ENCODE measurements at places on chromosomes 5 and 9.

- DNase-seq: no peak
These were observed 90.1 kb downstream of the ARHGAP26 start for GRCh38 chr5:142860270-142860669.

- peak; percentile 53 for DNase-seq
These were observed 809 bp downstream of the HNRNPAB start for GRCh38 chr5:178204935-178205748.

DNA sequence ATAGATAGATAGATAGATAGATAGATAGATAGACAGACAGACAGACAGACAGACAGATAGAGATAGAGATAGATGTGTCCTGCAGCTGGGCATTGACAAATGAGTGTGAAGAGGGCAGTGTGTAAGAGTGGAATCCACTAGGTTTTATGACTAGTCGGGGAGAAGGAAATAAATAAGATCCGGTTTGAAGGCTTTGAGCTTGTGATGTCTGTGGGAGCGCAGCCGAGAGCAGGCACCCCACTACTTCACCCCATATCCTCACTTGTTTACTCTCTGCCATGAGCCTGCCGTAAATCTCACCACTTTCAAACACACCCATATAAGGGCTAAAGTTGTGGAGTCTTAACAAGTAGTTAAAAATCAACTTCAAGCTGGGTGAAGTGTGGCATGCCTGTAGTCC is 1.4 kb upstream of the SUSD1 start:
- DNase-seq: peak; percentile 6

- no peak for DNase-seq
These were observed 115.7 kb downstream of the FRMD3 start for GRCh38 chr9:83422527-83422926.

DNA sequence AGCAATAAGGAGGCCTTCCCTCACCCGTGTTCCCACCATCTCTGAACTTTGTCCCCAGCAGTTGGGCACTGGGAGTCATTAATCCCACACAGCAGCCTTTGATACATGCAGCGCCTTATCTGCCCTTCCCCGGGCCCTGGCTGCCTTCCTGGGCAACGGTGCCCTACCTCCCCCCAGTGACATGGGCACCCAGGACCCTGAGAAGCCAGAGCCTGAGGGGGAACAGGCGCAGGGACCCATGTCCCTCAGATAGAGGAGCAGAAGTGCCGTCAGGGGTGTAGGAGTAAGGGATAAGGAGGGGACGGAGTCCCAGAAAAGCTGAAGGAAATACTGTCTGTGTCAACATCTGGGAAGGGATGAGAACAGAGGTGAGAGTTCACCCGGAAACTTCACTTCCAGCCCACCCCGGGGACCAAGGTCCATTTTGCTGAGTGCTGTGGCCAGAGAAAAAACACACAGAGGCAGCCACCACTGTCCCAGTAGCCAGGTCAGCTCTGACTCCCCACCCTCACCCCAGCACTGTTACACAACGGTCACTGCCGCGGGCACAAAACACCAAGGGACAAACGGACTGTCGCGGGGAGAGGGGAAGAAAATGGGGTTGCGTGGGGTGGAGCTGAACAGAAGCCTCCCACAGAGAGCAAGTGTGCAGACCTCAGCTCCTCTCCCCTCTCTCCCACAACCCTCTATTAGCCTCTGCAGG is 3.8 kb downstream of the PCDH1 start:
- no peak for DNase-seq

- DNase-seq: no peak
These were observed 15.8 kb upstream of the UBAC1 start for GRCh38 chr9:135976944-135977343.
